Dermis blood vessel endothelial cell (primary cell): ENCODE measurements at places on chromosomes 12 and 14. TPM values are rescaled to one million over a fixed set of nuclear protein-coding genes. Genes with fewer than 3 reads are reported as not detected.

Gene CCDC77
- 6.6 and 14.8 TPM in 2 replicates for total RNA-seq

Gene CDKN3
- total RNA-seq = 34.4 and 83.6 TPM in 2 replicates

- no peak for DNase-seq
Observed at GRCh38 chr12:69620921-69621320, 10.2 kb upstream of the LRRC10 start.

- DNase-seq = peak; percentile 2
Observed at GRCh38 chr12:19200261-19200660, 70.7 kb downstream of the PLEKHA5 start.

- DNase-seq = no peak
Observed at GRCh38 chr12:95882080-95882479, 23.3 kb downstream of the SNRPF start.

DNA sequence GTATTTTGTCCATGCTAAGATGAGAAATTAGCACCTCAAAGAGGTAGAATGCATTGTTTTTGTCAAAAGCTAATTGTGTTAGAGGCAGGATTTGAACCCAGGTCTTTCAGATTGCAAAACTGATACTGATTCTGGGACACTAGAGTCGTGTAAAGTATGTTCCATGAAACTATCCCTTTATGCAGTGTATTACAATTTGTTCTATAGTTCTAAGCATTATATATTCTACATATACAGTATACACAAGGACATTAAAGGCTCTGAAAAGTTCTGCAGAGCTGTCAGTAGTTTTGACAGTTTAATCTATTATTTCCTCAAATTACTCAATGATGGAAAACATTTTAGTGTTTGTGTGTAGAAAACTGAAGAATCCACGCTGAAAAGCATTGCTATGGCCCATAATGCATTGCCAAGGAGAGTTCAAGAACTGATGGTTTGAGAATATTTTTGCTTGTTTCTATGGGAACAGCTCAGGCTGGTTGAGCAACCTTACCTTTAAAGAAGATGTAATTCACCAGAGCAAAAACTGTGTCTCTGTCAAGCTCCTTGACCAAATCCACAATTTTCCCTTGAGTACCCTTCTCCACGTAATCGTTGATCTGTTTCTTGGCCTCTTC, 6.2 kb downstream of the SERPINA1 start:
- no peak for DNase-seq

- DNase-seq = no peak
Observed at GRCh38 chr14:56796259-56796658, 14.0 kb downstream of the OTX2 start.

- no peak for DNase-seq
Observed at GRCh38 chr12:5514016-5514415, 82.1 kb downstream of the NTF3 start.

DNA sequence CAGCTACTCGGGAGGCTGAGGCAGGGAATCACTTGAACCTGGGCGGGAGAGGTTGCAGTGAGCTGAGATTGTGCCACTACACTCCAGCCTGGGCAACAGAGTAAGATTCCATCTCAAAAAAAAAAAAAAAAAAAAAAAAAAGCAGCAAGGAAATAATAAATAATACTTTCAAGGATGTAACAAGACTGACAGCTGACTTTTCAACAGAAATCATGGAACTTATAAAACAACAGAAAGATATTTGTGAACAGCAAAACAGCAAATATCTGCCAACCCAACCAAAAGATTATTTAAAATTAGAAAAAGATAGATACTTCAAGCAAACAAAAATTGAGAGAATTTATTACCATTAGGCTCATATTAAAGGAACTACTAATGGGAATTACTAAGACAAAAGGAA, 115.1 kb downstream of the TSHR start:
- DNase-seq = no peak
